Activated effector memory CD4-positive, alpha-beta T cell treated with anti-CD3 and anti-CD28 coated beads, Interleukin-2, amount 50 U/mL, for 16 hours (primary cell): ENCODE measurements at places on chromosomes 16 and 17.

DNA sequence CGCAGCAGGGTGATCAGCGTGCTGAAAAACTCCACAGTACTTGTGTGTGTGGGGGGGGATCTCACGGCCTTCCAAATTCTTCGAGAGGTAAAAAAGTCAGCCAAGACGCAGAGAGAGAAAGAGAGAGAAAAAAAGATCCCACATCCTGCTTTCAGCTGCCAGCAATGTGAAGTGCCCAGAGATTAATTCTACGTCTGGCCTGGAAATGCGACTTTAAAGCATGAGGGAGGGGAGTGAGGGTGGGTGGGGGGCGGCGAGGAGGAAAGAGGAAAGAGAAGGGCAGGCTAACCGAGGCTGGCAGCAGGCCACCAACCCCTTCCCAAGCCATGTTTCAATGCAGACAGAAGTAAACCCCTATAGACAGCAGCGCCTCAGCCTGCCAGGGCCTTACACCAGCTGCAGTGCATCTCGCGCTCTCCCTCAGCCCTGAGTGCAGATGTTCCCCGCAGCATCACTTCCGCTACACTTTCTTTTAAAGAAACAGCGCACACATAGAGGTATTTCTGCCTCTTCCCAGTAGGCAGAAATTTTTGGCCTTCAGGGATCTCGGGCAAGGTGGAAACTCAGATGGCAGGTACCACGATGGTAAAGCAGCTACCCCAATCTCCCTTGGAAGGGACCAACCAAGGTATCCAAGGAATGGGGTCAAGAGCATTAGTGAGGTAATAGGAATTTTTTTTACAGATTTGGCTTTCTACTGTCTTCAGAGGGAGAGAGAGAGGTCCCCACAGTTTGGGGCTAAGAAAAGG, 87.8 kb downstream of the SMG6 start:
- peak; percentile 85 for DNase-seq

GRCh38 chr16:12511708-12512107, 292.0 kb downstream of the CPPED1 start:
- DNase-seq: no peak

DNA sequence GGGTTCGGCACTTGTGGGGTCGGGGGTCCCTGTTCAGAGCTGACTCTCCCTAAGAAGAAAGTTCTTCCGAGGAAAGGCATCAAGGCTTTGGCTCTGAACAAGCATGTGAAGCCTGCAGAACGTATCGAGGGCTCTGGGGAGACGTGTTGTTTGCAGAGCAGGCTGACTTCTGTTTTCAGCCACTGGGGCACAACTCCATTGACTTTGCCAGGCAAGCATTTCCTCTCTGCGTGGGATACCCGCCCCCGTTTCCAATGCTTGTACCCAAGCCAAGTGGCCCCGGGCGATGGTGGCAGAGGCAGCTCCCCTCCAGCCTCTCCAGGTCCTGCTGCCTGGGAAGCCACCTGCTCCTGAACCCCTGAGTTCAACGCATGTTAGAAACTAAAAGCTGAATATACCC, 255.7 kb downstream of the RBFOX3 start:
- DNase-seq: no peak

GRCh38 chr16:20849589-20850390, 43.5 kb downstream of the REXO5 start:
- peak; percentile 87 for DNase-seq

DNA sequence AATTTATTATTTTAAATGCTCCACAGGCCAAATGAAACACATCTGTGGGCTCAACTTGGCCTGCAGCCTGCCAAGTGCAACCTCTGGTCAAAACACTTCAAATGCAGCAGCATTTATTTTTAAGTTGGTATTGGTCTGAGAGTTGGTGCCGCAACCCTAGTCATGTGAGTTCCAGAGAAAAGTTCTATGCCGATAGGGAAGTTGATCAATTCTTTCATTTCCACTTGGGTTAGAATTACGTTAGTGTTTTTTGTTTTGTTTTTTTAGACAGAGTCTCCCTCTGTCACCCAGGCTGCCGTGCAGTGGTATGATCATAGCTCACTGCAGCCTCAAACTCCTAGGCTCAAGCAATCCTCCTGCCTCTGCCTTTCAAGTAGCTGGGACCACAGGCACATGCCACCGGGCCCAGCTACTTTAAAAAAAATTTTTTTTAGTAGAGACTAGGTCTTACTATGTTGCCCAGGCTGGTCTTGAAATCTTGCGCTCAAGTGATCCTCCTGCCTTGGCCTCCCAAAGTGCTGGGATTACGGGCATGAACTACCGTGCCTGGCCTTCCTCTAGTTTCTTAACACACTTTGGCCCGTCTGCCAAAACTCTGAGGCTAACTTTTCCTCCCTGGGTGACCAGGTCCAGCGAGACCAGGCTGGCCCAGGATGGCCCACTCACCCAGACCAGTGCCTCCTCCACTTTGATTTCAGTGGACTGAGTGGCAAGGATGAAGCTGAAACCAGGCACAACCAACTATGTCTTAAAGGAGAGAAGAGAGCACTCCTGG, 221.1 kb downstream of the MRTFB start:
- DNase-seq: no peak

DNA sequence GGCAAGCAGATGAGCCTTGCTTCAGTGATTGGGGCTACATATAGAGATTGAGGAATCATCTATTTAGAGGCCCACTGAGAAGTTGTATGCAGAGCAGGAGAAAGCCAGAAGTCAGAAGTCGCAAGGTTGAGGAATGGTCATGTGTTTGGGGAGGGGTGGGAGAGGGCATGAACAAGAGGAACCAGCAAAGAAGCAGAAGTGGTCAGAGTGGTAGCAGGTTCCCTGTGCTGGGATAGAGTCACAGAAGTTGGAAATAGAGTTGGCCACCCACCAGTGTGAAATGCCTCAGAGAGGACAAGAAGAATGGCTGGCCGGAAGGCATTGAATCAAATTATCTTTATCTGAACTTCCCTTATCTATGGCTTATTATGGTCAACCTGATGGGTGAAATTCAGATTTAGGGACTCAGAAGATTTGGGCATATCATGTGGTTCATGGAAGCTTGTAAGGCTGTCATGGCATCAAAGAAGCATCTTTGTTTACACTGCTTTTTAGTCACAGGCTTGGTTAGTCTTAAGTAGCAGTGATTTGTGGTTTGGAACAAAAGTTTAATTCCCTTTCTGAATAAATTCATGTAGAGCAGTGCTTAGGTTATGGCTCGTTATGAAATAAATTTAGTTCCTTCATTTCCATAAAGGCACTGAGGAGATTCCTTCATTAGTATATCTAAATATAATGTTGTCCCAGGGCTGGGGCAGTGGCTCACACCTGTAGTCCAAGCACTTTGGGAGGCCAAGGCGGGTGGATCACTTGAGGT, 19.7 kb downstream of the MAP3K3 start:
- no peak for DNase-seq

- no peak for DNase-seq
Observed at GRCh38 chr16:8381814-8382213, 208.5 kb downstream of the TMEM114 start.

DNA sequence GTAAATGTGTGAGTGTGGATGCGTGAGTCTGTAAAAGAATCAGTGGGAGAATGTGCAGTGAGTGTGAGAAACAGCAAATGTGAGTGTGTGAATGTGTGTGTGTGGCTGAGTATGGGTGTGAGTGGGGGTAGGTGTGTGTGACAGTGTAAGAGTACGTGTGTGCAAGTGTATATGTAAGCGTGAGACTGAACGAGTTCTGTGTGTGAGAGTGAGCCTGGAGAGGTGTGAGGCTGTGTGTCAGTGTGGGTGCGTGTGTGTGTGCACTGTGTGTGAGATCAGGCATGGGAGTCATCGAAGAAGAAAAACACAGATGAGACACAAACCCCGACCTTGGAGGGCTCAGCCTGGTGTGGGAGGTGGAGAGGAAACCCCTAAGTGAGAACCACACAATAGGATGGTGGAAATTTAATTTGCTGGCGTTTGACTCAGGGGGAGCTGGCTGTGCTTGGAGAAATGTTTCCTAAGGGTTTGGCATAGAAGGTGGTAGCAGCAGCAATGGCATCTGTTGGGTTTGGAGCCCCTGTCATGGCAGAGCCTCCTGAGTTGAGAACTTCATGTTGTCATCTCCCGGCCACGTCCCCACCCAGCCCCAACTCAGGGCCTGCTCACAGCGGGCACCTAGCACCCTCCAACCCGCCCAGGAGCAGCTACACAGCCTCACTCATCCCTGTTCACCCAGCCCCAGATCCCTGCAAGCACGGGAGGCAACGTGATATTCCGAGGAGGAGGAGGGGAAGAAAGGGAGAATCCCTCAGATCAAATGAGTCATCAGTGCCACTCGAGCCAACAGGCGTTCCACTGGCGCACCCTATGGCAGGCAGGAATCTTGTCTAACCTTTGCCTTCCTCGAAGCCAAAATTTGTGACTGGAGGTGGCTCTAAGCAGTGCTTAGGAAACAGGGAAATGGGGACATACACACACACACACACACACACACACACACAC, 14.3 kb upstream of the NUBP1 start:
- no peak for DNase-seq

- DNase-seq: no peak
Observed at GRCh38 chr16:2478279-2478678, 3.4 kb downstream of the TBC1D24 start.

GRCh38 chr16:77896415-77897128, 108.2 kb downstream of the VAT1L start:
- no peak for DNase-seq

DNA sequence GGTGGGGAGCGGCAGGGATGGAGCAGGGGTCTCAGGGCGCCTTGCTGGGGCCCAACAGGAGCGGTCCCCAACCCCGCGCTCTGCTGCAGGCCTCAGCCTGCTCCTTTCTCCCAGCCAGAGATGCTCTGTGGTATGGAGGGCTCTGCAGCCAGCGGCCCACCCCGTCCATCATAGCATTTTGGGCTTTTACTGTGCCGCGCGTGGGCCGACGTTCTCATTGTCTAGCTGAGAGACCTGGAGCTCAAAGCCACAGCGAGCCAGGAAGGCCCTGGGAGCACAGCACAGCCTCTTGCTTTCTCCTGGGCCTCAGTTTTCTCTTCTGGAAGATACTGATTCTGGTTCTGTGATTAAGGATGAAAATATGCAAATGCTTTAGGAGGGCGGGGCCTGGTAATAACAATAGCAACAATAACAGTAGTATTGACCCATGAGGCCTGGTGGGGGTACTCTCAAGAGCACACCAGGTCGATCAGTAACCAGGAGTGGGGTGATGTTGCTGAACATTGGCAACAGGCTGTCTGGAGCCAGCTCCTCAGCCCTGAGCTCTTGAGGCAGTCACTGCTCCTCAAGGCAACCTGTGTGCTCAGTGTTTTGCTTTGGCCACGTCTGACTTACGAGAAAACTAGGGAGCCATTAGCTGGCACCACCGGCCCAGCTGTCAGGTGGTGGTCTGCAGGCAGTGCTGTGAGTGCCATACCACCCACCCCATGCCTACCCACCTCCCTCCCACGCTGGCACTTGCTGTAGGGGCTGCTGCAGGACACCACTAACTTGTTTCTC, 1.1 kb upstream of the RASD1 start:
- no peak for DNase-seq

DNA sequence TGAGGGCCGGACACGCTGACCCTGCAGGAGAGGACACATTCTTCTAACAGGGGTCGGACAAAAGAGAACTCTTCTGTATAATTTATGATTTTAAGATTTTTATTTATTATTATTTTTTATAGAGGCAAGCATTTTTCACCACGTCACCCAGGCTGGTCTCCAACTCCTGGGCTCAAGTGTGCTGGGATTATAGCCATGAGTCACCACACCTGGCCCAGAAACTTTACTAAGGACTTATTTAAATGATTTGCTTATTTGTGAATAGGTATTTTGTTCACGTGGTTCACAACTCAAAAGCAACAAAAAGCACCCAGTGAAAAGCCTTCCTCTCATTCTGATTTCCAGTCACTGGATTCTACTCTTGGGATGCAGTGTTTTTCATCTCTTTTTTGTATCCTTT, 2.3 kb upstream of the SERPINF1 start:
- no peak for DNase-seq

DNA sequence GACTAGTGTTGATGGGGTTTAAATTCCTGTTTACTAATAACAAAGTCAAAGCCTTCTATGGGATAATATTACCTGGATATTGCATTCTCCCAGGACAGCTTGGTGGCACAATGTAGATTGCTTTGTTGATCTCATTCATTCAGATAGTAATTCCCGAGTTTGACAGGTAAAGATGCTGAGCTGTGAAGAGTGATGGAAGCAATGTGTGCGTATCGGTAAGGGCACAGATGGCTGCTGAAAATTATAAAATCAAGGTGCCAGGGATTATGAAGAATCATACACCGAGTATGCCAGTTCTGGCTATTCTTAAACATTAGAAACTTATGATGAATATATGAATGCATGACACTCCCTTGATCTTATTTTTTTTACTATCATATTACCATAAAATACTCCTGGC, 100.6 kb upstream of the CNTNAP4 start:
- no peak for DNase-seq

DNA sequence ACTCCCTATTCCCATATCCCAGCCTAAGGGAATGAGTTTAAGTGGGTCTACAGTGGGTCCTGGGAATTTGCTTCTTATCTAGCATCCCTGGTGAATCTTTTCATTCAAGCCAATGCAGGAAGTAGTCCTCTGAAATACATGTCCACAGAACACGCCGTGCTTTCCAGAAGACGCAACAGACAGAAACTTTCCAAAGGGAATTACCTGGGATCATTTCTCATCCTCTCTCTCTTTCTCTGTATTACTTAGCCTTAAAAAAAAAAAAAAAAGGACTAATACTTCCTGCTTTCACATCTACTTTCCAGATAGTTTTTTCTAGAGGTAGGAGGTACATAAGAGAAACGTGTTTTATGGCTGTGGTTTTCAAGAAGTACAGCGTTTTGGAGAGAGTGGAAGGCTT, 499.0 kb downstream of the MAF start:
- DNase-seq: no peak

GRCh38 chr17:15649861-15650421, 30.4 kb upstream of the FBXW10B start:
- no peak for DNase-seq

DNA sequence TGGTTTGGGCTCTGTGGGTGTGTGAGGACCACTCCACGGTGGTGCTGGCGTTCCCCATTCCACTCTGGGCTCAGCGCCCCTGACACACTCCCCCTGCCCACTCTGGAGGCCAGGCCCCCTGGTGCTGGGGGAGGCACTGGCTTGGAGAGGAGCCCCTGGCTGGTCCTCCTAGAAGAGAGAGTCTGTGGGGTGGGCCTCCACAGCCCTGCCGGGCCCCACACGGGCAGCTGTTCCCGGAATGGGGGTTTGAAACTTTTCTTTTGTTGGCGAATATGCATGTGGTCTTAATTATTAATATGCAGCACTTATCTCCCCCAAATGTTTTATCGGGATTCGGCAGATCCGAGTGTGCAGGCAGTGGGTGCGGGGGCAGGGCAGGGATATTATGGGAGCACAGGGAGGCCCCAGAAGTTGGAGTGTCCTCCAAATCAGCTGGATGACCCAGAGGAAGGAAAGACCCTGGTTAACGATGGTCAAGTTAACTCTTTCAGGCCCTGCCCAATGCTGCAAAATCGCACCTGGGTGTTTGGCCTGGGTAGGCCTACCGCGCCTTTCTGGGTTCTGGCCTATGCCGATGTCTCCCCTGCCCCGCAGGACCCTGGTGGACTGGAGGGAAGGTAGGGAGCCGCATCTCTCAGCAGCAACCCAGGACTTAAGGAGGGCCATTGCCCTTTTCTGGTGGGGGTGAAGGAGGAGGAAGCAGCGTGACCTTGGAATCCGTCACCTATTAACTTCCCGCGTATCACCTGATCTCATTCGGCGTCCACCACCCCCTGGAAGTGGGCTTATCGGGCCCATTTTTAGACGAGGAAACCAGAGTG, 36.0 kb downstream of the TMEM235 start:
- DNase-seq: no peak
